ENCODE measurements at places on chromosomes 16 and 17. TPM values are rescaled to one million over a fixed set of nuclear protein-coding genes. Genes with fewer than 3 reads are reported as not detected.

DNA sequence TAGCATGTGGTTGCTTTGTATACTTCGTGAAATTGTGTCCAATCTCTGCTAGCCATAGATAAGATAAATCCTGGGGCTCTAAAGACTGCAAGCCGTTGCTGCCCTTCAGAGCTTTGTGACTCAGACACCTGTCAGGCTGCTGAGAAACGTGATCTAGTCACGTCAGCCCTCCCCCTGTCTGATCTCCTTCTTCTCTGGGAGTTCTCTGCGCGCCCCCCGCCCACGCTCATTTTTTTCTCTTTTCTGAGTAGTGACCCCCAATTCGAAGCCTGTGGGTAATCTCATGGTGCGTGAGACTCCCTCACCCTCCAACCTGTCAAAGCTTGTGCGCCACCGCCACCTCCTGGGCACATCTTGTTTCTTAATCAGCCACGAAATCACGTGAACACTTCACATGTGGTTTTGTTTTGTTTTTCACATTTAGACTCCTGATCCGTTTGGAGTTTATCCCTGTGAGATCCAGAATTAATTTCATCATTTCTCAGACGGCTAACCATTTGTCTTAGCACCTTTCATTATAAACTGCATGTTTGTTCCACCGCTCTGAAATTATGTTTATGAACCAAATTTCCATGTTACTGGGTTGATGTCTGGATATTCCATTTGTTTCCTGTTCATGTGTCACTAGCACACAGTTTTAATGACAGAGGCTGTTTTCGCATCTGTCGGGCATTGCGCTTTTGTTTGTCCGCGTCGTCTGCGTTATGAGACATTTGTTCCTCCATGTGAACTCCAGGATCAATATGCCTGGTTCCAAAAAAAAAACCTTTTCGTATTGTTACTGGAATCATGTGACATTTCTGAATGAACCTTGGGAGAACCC, 977 bp upstream of the ZNF778 start:
- H3K27me3 ChIP-seq, result no peaks in the 10 kb centered on the region
- H3K27ac ChIP-seq, result peak overlapping the region; percentile 97
- peaks cover 25% of the 10 kb centered on the region for H3K4me1 ChIP-seq
- peak overlapping the region; percentile 78 for H3K4me3 ChIP-seq

KRT23 gene
- 0.54 TPM for total RNA-seq

GRCh38 chr17:55154101-55154500, 110.7 kb upstream of the HLF start:
- no peak for DNase-seq
- H3K27me3 ChIP-seq, result no peaks in the 10 kb centered on the region
- H3K4me3 ChIP-seq, result no peak overlapping the region
- H3K36me3 ChIP-seq, result no peaks in the 10 kb centered on the region
- H3K27ac ChIP-seq, result no peak overlapping the region

GRCh38 chr17:69117855-69118784, 23.6 kb downstream of the ABCA6 start:
- H3K27me3 ChIP-seq, result no peaks in the 10 kb centered on the region
- peaks cover 10% of the 10 kb centered on the region for H3K4me1 ChIP-seq
- DNase-seq, result no peak
- no peaks in the 10 kb centered on the region for H3K36me3 ChIP-seq

CPNE7 gene
- total RNA-seq, result not detected

- no peak for DNase-seq
- no peaks in the 10 kb centered on the region for H3K36me3 ChIP-seq
- no peak overlapping the region for H3K27ac ChIP-seq
- H3K4me3 ChIP-seq, result no peak overlapping the region
- H3K27me3 ChIP-seq, result no peaks in the 10 kb centered on the region
Measured at GRCh38 chr16:68088130-68088972, 3.2 kb downstream of the NFATC3 start.

- DNase-seq, result no peak
- H3K27ac ChIP-seq, result no peak overlapping the region
- H3K4me1 ChIP-seq, result no peaks in the 10 kb centered on the region
- no peak overlapping the region for H3K4me3 ChIP-seq
Measured at GRCh38 chr16:56013962-56014552, 138.9 kb upstream of the CES5A start.
